ELR (cell line): ENCODE measurements at places on chromosomes 3 and 15.
A peak's percentile ranks its signal among the peaks of the same experiment; 100 is the strongest.

GRCh38 chr15:36590838-36591237, 11.4 kb downstream of the CDIN1 start:
- DNase-seq, result peak; percentile 97

DNA sequence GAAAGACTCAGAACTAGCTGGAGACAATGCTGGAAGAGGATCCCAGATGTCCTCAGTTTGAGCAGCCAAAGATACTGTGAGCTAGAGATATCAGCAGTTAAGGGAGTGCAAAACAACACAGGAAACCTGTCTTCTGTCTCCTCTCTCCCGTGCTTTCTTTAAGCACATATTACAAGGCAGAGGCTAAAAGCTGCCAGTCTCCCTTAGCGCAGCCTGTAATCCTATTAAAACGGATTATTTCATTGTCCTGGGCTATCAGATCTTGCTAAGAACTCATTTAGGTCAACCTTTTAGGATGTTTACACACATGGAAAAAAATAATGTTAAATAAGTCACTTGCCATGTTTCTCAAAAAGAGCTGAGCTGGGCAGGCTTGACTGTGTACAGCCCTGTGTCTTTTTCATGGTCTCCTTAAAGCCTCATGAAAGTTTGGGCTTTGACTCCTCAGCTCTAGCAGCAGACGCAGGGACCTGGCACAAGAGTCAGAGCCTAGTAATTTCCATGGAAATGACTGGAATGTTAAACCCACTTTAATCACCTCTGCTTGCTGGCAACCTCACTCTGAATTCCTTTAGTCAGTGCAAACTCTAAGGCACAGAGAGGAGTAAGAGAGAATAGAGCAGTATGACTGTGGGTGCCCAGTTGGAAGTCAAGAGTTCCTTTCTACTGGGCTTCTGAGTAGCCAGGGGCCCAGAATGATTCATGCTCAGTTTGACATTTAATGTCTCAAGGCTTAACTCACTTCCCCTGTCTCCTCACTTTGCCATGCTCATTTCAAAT, 491.9 kb downstream of the NTRK3 start:
- DNase-seq, result peak; percentile 86

- DNase-seq, result peak; percentile 51
Observed at GRCh38 chr3:148880681-148881080, 15.6 kb downstream of the CPA3 start.

DNA sequence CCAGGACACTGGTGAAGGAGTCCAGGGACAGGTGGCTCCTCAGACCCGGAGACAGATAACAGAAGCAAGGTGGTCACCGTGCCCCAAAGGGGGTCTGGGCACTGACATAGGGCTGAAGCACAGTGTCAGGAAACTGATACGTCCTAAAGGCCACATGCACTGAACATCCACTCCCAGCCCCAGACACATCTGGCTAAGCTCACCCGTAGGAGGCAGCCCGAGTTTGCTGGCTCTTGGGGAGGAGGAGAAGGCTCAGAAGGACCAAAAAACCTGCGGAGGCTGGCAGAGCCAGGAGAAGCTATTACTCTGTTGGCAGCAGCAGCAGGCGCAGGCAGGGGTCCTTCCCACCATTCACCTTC, 1.2 kb downstream of the CACNA2D2 start:
- DNase-seq, result no peak

- peak; percentile 80 for DNase-seq
Observed at GRCh38 chr15:75167588-75168350, 33.9 kb upstream of the C15orf39 start.

GRCh38 chr3:192923731-192924130, 6.1 kb upstream of the MB21D2 start:
- DNase-seq, result no peak

GRCh38 chr15:25838191-25838870, 24.8 kb downstream of the ATP10A start:
- no peak for DNase-seq

DNA sequence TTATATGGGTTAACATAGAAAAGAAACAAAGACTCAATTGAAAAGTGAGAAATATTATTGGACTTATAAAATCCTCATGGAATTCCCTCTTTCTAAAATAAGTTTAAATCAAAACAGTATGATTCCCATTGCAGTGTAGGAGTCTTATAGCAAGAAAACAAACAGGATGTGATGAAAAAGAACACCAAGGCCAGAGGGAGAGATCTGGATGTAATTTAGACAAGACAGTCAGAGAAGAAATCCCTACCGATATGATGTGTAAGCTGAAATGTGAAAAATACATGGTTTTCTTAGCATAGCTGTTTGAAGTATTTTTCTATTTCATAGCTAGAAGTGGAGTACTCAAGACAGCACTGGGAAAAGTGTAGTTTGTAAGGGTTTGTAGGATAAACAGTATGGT, 521.5 kb downstream of the RSL24D1 start:
- no peak for DNase-seq

GRCh38 chr3:187567021-187567420, 103.2 kb downstream of the SST start:
- DNase-seq, result no peak

DNA sequence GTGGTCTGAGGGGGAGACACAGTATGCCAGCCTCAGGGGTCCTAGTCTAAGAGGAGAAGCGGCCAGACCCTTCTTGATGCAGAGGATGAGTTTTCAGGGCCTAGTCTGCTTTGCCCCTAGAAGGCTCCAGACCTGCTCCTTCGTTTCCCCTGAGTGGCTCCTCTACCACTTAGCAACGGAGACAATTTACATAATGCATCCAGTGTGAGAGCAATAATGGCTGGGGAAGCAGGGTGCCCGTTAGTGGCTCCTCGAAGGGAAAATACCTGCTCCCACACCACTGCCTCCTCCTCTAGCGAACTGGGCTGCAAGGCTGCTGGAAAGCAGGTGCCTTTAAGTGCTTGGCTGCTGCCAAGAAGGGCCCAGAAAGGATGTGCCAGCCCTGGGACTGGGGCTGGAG, 38.9 kb downstream of the CACNA2D2 start:
- no peak for DNase-seq

- DNase-seq, result no peak
Observed at GRCh38 chr3:52829906-52830463, 487 bp downstream of the ITIH4 start.

GRCh38 chr3:51750878-51751277, 28.2 kb downstream of the IQCF6 start:
- no peak for DNase-seq

DNA sequence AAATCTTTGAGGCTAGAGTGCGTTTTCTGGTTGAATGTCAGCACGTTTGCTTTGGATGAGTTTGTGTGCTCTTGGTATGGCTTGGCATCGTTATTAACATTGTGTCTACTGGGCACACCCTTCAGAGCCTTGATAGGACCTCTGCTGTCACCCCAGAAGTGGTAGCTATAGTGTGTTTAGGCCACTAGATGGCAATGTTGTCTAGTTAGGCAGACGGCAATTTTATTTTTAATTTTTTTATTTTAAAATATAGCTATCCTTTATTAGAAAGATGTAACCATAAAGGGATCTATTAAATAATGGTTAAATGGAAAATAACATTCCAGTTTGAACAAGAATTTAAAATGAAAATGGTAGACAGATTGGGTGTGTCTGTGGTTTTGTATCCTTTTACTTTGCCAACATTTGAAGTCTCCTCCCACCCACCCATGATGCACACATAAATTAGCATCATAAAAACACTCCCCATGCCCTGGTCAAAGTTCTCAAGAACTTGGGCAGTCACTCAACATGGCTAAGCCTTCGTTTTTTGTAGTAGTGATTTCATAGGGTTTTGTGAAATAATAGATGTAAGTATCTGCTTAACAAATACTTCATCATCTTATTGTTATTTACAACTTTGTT, 200.7 kb downstream of the KCNH8 start:
- peak; percentile 24 for DNase-seq

GRCh38 chr3:38805765-38806386, 10.1 kb downstream of the SCN10A start:
- peak; percentile 74 for DNase-seq

DNA sequence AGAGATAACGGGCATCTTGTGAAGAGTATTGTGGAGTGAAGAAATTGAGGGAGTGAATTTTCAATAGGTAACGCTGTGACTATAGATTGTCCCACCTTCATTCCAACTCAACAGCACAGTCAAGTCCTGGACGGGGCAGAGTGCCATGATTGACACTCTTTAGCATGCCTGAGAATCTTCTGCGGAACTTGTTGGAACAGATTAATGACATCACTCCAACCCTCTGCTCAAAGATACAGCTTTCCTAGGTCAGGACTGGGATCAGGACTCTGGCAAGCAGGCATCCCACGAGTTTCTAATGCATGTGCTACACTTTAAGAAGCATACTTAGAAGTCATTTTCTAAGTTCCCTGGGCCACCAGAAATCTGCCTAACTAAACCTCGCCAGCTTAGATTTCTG, 267.6 kb upstream of the CFAP20DC start:
- no peak for DNase-seq

- no peak for DNase-seq
Observed at GRCh38 chr3:87109465-87109864, 117.6 kb upstream of the CHMP2B start.
